ENCODE measurements at places on chromosomes 11 and 22.

DNA sequence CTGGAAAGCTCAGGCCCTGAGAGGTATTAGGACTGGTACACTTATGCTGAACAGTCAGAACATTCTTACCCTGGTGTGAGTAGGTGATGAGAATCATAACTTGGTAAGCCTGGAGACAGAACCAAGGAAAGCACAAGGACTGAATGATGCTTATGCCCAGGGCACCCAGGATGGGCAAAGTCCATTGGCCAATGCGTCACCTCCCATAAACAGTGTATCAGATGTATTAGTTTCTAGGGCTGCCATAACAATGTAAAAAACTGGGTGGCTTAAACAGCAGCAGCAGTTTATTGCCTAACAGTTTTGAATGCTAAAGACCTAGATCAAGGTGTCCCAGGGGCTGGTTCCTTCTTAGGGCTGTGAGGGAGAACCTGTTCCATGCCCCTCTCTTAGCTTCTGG is 107.0 kb downstream of the FAR1 start:
- DNase-seq, result no peak

- no peak for DNase-seq
These were observed 15.0 kb downstream of the PDGFB start for GRCh38 chr22:39229688-39230260.

GRCh38 chr22:43397766-43398165 is 14.0 kb upstream of the MPPED1 start:
- DNase-seq, result no peak

DNA sequence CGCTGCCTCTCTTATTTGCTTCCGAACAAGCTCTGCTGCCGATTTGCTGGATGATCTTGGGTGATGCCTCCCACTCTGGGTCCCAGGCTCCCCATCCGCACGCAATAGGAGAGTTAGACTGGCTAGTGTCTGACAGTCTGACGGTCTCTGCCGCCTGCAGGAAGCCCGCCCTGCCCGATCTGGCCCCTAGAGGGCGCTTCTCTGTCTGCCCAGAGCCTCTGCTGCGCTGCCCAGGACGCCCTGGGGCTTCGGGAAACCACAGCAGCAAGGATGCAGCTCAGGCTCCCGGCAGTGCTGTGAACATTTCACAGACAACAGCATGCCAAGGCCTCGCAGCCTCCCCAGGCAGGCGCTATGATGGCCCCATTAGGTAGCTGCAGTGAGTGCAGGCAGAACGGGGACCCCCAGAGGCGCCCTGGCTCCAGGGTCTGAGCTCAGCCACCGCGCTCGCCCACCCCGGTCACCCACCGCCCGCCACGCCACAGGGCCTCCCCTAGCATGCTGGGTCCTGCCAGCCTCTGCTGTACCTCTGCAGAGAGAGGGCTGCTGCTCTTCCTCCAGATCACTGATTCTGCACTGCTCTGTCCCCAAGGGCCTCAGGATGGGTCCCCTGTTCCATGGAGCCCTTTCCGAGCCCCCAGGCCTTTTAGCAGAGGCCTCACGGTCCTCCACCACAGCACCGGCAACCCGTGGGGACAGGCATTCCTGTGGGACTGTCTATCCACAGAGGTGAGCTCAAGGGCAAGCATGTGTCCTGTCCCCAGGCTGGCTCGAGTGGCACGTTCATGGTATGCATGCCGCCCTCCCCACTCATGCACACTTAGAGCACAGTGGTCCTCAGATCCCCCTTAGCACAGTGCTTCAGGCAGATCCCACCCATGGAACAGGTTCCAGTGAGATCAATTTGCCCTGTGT is 4.3 kb upstream of the BAIAP2L2 start:
- peak; percentile 80 for DNase-seq

- no peak for DNase-seq
These were observed 69.2 kb upstream of the OLFML1 start for GRCh38 chr11:7416080-7416479.

GRCh38 chr11:42066113-42066512 is 606.7 kb upstream of the LRRC4C start:
- no peak for DNase-seq

DNA sequence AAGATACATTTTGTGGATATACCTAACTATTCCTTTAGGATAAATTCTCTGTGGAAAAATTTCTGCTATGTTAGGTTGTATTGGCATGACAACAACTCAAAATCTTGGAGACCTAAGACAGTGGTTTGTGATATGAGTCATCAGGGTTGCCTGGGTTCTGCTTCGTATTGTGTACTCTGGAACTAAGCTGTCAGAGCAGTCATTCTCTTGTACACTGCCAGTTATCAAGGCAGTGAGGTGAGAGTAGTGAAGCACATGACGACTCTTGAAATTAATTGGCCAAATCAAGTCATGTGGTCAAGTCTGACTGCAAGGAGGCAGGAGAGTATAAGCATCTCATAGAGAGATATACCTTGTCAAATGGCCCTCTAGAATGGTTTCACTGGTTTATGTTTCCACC is 104.4 kb downstream of the FANCF start:
- no peak for DNase-seq

DNA sequence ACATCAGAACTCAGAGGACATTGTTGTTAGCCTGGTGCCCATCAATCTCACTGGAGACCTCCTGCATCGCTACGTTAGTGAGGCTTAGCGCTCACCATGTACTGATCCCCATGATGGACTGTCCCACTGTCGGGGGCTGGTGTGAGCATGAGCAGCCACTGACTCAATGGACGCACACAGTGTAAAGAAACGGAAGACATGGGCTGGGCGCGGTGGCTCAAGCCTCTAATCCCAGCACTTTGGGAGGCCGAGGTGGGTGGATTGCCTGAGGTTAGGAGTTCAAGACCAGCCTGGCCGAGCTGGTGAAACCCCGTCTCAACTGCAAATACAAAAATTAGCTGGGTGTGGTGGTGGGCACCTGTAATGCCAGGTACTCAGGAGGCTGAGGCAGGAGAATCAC is 112.9 kb downstream of the CRYBB2 start:
- DNase-seq, result no peak
